ENCODE measurements at places on chromosomes 3 and 15.
A peak's percentile ranks its signal among the peaks of the same experiment; 100 is the strongest.

DNA sequence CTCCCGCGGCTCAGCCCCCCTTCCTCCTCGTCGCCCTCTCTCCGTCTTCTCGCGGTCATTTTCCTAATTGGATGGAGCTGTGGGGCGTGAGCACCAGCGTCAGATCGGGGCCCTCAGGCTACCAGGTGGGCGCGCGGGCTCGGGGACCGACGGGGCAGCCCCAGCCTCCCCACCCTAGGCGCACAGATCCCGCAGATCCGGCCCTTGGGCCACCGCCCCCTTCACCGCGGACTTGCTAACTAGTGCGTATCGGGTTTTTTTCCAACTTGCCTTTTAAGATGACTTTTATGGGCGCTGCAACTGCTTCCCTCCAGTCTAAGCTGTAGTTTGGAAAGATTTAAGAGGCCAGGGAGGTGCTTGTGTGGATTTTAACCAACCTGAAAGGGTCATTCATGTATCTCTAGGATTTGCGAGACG, 1.3 kb downstream of the ZNF710 start:
- DNase-seq, result peak; percentile 23

- no peak for DNase-seq
These were observed 5.0 kb upstream of the UACA start for GRCh38 chr15:70768257-70768883.

- no peak for DNase-seq
These were observed 18.6 kb upstream of the AADAC start for GRCh38 chr3:151795276-151795675.

- no peak for DNase-seq
These were observed 8.3 kb downstream of the EIF2AK4 start for GRCh38 chr15:39942101-39942752.

DNA sequence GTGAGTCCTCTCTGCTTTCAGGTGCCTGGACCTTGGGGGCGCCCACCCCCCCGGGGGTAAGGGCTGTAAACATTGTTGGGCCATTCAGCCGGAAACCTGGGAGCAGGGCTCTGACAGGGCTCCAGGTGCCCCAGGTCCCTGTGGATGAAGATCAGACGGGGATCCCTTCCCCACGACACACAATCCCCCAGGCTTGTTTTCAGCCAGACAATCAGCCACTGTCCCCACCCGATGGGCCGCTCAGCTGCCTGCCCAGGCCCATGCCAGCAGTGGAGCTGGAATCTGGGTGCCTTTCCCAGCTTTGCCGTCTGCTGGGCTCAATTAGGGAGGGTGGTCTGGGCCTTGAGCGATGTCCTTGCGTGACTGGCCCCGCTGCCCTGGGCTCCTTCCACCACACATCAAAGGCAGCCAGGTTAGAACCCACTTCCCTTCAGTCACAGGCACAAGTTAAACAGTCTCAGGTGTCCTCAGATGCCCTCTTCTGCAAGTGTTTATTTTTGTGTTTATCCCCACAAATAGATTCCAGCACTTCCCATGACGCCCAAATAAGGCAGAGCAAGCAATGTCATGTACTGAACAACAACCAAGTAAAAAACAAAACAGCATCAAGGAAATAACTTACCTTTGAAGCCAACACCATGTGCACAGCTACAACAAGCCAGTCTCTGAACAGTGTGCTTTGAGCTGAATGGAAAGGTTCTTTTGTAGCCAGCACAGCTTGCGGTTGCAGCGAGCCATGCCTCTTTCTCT, 77.0 kb upstream of the ALDH1A3 start:
- no peak for DNase-seq

GRCh38 chr3:71000483-71000882, 583.0 kb downstream of the FOXP1 start:
- DNase-seq, result no peak

GRCh38 chr3:117281371-117281770, 571.8 kb downstream of the TUSC7 start:
- no peak for DNase-seq

DNA sequence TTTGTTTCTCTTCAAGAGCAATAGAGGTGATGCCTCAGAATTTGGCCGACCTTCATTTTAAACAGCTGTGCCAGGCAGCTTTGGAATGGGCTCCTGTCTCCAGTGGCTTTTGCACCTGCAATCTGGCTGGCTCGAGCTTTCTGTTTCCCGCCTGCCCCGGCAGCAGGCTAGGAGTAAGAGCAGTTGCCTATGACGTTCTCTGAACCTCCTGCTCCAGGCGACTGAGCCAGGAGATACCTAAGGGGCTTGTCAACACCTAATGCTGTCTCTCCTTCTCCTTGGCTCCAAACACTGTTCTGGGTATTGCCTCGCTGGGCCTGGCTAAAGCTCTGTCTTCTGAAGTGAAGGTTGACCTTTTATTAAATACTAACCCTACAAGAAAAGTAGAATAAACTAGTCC, 229.9 kb downstream of the LRRN1 start:
- DNase-seq, result no peak

- DNase-seq, result no peak
These were observed 4.2 kb downstream of the SPG21 start for GRCh38 chr15:64985366-64986033.

DNA sequence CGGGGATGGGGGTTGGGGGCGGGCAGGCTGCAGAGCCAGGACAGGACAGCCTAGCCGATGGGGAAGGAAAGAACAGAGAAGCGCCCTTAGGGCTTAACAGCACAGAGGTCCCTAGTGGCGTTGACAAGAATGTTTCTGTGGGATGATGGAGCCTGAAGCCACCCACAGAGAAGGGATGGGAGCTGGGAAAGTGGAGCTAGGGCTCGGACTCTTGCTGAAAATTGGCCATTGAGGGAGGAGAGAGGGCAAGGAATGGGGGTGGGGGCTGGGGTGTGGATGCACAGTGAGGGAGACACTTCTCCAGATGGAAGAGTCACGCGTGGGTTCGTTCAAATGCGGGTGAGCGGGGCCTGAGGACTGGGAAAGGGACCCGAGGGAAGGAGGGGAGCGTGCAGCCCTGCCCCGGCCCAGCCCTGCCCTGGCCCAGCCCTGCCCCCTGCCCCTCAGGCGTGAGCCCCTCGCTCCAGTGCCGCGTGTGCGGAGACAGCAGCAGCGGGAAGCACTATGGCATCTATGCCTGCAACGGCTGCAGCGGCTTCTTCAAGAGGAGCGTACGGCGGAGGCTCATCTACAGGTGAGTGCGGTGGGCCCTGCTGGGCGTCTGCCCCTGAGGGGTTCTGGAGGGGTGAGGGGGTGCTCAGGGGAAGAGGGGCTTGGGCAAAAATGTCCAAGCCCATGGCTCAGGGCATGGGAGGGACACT, 832 bp downstream of the NR2E3 start:
- no peak for DNase-seq

DNA sequence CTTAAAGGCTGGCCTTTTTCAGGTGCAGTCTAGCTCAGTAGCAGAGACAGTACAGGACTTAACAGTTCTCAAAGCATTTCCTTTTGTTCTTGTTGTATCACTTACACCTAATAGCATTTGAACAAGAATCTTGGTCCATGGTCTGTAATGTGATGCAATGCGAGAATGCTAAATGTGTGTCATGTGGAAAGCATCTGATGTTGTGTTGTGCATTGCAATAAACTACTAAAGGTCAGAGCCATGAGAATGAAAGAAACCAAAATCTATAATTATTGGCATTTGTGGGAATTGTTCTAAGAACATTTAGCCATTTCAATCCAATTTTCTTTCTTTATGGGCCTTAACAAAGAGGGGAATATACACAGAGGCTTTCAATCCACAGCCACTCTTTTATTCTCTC, 324.5 kb upstream of the ROBO2 start:
- no peak for DNase-seq

GRCh38 chr3:71919572-71919971, 134.6 kb upstream of the PROK2 start:
- DNase-seq, result no peak

DNA sequence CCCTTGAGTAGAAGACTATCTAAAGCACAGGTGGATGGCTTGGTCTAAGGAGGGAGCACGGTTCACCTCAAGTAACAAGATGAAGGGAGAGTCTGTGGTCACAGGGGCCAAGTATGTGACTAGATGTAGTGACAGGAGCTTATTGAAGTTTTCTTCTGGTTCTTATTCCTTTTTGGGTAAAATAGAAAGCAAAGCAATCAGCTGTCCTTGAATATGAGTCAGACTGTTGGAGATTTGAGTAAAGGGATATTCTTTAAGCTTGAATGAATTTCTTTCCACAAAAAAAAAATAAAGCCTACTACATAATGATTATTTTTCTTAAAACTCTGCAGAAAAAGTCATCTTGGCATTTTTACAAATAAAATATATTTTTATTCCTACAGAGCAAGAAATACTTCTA, 1.5 kb upstream of the CNTN6 start:
- no peak for DNase-seq

- DNase-seq, result no peak
These were observed 44.6 kb downstream of the NR2C2 start for GRCh38 chr3:14991818-14992612.

DNA sequence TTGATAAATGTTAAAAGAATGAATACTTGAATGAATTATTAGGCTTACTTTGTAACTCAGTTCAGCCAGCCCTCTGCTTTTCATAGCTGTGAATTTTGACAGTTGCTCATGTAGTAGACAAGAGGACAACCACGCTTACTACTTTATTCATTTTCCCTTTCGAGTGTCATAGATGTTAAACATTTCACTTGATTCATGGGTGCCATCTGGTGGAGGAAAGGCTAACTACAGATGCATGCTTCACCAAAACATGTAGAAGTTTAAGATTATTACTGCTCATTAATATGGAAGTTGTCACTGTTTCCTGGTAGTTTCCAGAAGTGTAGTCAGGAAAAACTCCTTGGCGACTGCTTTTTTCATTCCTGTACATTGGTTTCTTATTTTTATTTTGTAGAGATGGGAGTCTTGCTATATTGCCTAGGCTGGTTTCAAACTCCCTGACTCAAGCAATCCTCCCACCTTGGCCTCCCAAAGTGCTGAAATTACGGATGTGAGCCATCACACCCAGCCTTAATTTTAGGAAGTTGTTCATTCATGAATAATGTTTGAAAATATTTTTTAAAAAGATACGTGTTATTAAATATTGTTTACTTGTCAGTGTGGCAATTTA, 163.2 kb downstream of the B3GALNT1 start:
- DNase-seq, result peak; percentile 70

- no peak for DNase-seq
These were observed 2.2 kb upstream of the ALPK3 start for GRCh38 chr15:84814916-84815315.

DNA sequence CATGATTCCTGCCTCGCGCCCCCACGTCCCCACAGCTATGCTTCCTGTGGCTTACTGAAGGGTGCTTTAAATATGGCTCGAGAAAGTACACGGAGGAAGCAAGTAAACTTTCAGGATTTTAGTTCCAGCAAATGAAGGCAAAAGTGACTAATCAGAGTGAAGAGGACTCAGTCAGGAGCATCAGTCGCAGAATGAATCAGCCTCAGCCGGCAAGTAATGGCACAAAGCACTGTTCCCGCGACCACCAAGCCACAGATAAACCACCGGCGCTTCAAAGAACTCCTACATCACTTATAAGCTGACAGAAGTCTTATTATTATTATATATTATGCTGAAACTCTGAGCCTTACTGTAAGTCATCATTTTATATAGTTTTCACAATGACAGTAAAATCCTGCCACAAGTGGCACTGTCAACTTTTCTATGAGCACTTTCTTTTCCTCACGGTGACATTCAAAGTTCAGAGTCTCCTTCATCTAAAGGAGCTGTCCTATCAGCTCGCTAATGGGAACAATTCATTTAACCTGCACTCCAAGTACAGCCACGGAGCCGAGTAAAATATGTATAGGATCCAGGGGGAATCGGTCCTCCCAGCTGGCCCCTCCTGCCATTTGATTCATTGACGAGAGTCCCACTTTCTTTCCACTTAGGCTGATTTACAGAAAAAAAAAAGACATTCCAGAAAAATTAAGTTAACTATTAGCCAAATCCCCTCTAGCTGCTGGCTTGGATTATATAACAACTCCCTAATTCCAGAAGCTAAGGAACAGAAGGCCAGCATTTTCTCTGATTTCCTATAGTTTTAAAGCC, 217.0 kb upstream of the ICE2 start:
- DNase-seq, result peak; percentile 54
